ENCODE measurements at places on chromosomes 1 and 21.

DNA sequence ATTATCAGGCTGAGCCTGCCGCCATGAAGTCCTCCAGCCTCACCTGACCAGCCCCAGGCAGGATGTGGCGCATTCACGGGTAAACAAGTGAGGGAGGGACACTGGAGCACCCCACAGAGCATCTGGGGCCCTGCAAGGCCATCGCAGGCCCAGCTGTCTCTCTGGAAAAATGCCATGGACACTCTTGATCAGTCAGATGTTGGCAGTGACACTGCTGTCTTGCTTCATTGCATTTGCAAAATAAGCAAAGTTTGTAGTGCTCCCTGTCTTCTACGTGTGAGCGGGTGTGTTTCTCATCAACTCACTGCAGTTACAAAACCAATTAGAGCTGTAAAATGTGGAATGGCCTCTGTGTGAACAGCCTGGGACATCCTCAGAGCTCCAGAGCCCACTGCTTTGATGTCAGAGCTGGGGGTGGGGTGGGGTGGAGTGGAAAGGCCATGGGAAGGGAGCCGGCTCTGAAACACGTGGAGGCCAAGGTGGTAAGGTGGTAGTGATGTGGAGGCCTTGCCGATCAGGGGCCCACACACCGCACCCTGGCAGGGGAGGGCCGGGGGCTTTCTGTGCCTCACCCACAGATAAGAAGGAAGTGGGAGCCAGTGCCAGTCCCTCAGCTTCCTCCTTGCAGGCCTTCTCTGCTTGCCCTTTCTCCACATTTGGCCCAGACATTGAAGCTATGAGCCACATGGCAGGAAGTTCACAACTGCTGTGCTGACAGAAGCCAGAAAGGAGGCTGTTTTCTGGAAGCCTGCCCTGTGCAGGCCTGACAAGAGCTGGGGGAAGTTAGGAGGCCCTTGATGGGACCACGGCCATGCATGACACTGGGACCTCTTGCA lies 254.9 kb downstream of the RHOU start:
- H3K27me3 ChIP-seq = no peaks in the 10 kb centered on the region
- DNase-seq = no peak
- no peak overlapping the region for H3K4me3 ChIP-seq
- H3K27ac ChIP-seq = no peak overlapping the region
- peaks cover 12% of the 10 kb centered on the region for H3K4me1 ChIP-seq

- H3K4me3 ChIP-seq = no peak overlapping the region
- no peak for DNase-seq
- no peaks in the 10 kb centered on the region for H3K27me3 ChIP-seq
- no peaks in the 10 kb centered on the region for H3K36me3 ChIP-seq
Measured at GRCh38 chr1:52111492-52111891, 30.4 kb upstream of the ZFYVE9 start.

DNA sequence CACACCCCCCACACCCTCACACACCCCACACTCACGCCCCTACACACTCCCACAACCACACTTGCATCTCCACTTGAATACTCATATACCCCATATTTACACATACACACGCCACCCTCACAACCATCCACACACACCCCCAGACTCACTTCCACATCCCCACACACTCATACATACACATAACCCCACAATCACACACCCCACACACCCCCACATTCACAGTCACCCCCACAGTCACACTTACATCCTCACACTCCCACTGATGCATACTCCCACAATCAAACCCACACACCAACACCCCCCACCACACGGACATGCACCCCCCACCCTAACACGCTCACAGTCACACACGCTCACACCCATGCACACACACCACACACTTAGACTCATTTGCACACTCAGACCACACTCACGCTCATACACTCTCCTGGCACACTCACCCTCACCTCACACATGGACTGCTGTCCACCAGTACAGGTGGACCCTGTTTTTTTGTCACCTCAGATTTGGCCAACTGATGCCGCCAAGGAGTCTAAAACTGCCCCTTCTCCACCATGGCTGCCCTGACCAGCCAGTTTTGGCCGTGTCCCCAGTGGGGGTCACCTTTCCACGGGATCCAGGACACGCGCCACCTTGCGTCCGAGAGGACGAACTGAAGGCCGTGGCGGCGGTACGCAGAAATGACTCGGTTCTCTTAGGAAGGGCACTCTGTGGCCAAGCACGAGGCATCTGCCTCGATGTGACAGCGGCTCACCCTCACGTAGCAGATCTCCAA lies 45.3 kb upstream of the EDN2 start:
- H3K36me3 ChIP-seq = no peaks in the 10 kb centered on the region
- no peak overlapping the region for H3K4me3 ChIP-seq
- no peaks in the 10 kb centered on the region for H3K4me1 ChIP-seq
- no peaks in the 10 kb centered on the region for H3K27me3 ChIP-seq

DNA sequence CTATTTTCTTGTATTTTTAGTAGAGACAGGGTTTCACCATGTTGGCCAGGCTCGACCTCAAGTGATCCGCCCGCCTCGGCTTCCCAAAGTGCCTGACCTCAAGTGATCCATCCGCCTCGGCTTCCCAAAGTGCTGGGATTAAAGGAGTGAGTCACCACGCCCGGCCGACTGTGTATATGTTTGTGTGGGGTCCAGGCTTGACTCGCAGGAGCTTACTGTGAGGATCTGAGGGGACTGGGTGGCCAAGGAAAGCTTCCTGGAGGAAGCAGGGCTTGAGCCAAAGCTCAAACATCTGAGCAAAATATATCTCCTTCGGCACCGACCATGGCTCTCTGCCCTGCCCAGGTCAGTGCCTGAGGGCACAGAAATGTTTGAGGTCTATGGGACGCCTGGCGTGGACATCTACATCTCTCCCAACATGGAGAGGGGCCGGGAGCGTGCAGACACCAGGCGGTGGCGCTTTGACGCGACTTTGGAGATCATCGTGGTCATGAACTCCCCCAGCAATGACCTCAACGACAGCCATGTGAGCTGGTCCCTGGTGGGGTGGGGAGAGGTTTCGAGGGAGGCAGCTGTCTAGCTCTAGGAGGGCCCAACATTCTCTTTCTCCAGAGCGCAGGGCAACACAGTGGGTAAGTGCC lies 10.5 kb downstream of the PADI3 start:
- no peaks in the 10 kb centered on the region for H3K27me3 ChIP-seq
- H3K27ac ChIP-seq = no peak overlapping the region
- H3K36me3 ChIP-seq = no peaks in the 10 kb centered on the region
- no peak for DNase-seq

DNA sequence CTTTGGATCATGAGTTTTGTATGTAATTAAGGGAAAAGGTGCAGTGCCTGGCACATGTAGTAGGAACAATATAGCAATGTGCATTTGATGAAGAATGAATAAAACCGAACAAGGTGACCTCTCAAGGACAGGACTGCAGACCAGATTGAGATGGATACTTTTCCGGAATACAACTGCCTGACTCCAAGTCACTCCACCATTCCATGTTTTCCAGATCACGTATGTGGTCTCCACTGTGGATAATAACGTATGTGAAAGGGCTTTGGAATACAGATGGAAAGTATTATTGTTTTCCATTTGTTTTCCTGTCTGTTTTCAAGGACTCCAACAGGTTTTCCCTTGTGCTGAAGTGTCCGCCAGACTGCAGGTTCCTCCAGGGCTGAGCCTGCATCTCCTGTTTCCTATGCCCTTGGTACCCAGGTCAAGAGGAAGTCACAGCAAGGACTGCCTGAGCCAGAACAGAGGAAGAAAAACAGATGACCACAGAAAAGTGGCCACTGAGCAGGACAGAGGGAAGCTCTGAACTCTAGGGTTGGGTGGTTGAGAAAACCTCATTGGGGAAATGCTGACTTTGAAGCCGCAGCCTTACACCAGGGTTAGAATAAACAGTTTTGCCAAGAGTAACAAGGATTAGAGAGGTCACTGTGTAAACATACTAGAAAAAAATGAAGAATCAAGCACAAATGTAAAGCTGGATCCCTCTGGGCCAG lies 4.0 kb downstream of the CFAP45 start:
- no peak overlapping the region for H3K27ac ChIP-seq
- H3K36me3 ChIP-seq = no peaks in the 10 kb centered on the region
- H3K4me1 ChIP-seq = peaks cover 11% of the 10 kb centered on the region

- no peaks in the 10 kb centered on the region for H3K27me3 ChIP-seq
- H3K4me1 ChIP-seq = peaks cover 3% of the 10 kb centered on the region
- H3K4me3 ChIP-seq = no peak overlapping the region
- H3K27ac ChIP-seq = no peak overlapping the region
Measured at GRCh38 chr1:172342584-172343239, 77.8 kb upstream of the C1orf105 start.

DNA sequence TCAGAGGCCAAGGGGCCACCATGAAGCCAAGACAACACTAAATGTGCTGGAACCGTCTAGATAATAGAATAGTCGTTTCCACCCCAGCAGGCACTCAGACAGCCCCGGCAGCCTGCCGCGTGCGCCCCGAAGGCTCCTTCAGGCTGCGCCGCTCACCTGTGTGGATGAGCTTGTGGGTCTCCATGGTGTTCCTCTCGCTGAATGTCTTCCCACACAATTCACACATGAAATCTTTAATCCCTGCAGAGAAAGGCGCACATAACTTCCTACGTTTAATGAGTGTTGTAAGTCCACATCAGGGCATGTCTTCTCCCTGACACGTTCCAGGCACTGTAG lies 43.7 kb upstream of the RIPK4 start:
- peaks cover 27% of the 10 kb centered on the region for H3K36me3 ChIP-seq
- no peak for DNase-seq
- no peak overlapping the region for H3K27ac ChIP-seq
- no peak overlapping the region for H3K4me3 ChIP-seq
- no peaks in the 10 kb centered on the region for H3K27me3 ChIP-seq

DNA sequence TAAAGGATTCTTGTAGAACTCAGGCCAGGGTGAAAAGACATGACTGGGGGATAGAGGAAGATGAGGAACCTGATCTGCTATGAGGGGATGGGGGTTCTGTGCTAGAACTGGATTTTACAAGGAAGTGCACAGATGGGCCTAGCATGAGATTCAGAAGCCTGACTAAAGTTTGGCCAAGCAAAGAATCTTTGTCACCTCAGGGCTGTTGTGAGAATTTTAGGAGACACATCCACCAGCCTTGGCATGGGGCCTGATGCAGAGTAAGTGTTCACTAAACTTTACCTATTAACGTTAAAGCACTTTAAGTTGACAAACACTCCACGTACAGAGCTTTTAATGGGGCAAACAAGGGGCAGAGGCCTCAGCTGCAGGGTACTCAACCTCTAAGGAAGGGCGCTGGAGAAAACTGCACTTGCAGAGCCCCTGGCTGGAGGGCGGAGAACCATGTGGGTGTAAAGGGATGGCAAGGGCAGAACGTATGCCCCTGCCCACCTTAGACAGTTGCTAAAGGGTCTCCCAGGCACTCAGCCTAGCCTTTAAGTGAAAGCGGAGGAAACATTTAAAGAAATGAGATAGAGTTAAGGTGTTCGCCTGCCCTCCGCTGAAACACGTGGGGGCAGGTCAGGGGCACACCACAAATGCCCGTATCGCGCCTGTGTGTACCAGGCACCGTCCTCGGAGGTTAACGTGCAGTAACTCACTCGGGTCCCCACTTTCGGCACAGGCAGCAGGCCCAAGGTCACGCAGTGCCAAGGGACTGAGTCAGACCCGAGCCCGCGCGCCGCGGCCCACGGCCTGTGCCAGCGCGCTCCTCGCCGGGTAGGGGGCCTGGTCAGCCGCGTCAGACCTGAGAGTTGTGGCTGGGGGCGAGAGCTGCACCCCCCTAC lies 990 bp upstream of the MRPS6 start:
- H3K4me3 ChIP-seq = peak overlapping the region; percentile 74
- peak; percentile 16 for DNase-seq
- peaks cover 4% of the 10 kb centered on the region for H3K4me1 ChIP-seq
- H3K27me3 ChIP-seq = no peaks in the 10 kb centered on the region
- peak overlapping the region; percentile 78 for H3K27ac ChIP-seq

Data from trophoblast cell (in vitro differentiated cells and primary cell).